ENCODE measurements at places on chromosomes 16 and 17.

DNA sequence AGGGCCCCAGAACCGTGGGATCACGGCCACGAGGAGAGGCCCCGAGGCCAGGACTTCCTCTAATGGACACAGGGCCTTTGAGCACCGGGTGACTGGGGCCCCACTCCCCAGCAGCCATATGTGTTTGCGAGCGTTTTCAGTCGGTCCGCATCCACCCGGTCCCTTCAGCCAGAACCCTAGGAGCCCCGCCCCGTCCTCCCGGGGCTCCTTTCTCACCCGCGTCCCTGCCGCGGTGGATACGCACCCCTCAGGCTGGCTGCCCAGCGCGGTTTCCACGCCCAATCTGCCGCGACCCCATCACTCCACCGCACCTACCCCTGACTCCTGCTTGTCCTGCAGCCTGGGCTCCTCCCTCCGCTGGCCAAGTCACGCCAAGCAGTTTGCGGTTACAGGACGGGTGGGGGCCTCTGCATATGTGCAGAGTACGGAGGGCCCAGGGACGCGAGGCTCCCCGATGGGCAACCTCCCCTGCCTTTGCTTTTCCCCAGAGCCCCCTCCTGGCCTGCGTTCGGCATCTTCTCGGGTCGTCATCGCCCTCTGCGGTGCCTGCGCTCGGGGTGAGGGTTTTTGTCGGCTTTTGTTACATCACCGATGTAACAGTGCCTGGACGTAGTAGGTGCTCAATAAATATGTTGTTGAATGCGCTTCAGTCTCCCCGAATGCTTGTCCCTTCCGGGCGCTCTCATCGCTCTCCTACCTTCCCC, 1.0 kb upstream of the TTYH2 start:
- DNase-seq, result no peak

DNA sequence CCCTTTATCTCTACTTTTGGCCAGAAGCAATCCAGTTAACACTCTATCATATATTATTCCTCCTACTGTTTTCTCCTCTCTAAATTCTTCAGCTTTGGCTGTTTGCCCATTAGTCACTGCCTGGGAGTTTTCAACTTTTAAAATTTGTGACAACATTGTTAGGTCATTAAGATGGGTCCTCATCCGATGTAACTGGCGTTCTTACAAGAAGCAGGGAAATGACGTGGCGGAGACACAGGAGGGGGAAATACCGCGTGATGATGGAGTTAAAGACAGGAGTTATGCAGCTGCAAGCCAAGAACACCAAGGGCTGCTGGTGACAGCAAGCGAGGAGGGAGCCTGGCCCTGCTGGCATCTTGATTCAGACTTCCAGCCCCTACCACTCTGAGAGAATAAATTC, 34.8 kb upstream of the CPHXL start:
- no peak for DNase-seq

DNA sequence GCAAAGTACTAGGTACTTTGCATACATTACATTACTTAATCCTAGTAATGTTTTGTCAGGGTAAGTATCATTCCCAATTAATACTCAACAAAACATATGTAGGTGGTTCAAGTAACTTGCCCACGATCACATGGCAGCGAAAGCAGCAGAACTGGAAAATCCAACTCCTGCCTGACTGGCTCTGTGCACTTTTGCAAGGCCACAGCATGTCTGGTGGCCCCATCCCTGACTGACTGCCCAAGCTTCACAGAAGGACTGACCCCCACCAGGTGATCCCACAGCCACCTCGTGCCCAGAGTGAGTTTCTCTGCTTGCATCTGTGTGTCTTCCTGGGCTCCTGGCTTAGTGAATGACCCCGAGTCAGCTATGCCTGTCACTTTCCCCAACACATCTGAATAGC, 11.4 kb downstream of the CNP start:
- no peak for DNase-seq

- DNase-seq, result no peak
Measured at GRCh38 chr17:50163843-50164696, 1.7 kb upstream of the SGCA start.

DNA sequence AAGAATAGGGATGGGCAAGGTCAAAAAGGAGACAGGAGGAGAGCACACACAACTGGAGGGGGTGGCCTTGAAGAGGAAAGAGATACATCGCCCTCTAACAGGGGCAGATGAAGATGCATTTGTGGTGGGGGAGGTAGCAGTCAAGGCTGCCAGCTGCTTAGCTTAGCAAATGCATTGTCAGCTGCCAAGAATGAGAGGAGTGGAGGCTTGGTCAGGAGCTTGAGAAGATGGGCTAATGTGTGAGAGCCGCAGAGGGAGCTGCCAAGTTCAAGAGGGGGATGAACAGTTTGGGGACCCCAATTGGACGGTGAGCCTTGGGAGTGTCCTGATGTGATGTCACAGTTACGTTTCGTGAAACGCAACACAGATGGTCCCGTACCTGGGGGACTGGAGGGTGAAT, 28.9 kb upstream of the GNA13 start:
- DNase-seq, result peak; percentile 48

DNA sequence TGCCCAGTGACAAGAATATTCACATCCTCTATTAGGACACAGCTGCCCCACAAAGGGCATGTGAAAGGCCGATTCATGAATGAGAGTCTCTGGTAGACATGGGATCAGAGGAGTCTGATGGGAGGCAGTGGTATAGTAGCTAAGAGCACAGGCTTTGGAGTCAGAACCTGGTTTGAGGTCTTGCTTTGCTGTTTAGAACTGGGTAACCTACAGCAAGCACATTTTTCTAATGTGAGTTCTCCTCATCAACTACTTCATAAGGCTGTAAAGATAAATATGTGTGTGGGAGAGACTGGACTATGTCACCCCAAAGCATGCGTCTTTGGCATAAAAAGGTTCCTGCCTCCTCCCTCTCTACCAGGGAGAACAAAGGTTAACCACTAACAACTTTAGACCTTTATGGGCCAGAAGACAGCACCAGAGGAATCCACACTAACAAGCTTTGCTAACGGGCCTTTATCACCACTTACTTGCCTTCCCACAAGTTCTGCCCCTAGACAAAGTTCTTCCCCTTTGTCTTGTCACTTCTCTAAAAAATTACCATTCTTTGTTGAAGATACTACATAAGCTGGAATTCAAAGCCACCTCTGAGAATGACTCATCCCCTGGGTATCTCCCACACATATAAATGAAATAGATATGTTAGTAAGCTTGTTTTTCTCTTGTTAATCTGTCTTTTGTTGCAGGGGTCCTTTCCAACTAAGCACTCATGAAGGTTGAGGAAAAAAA, 21.1 kb downstream of the CDR2 start:
- DNase-seq, result no peak

- peak; percentile 88 for DNase-seq
Measured at GRCh38 chr16:67399218-67399733, 6.0 kb upstream of the TPPP3 start.

- DNase-seq, result no peak
Measured at GRCh38 chr17:4040784-4041183, 76.5 kb upstream of the ATP2A3 start.

GRCh38 chr17:57442914-57443571, 186.7 kb downstream of the MSI2 start:
- peak; percentile 67 for DNase-seq

GRCh38 chr17:46182961-46183360, 10.3 kb downstream of the KANSL1 start:
- DNase-seq, result no peak

- no peak for DNase-seq
Measured at GRCh38 chr17:48909783-48910182, 1.6 kb downstream of the UBE2Z start.

- peak; percentile 42 for DNase-seq
Measured at GRCh38 chr17:66200685-66201092, 8.8 kb upstream of the CEP112 start.

GRCh38 chr17:50211249-50212120, 10.1 kb upstream of the COL1A1 start:
- DNase-seq, result no peak

GRCh38 chr17:67126983-67127382, 82.6 kb downstream of the CACNG1 start:
- DNase-seq, result no peak

DNA sequence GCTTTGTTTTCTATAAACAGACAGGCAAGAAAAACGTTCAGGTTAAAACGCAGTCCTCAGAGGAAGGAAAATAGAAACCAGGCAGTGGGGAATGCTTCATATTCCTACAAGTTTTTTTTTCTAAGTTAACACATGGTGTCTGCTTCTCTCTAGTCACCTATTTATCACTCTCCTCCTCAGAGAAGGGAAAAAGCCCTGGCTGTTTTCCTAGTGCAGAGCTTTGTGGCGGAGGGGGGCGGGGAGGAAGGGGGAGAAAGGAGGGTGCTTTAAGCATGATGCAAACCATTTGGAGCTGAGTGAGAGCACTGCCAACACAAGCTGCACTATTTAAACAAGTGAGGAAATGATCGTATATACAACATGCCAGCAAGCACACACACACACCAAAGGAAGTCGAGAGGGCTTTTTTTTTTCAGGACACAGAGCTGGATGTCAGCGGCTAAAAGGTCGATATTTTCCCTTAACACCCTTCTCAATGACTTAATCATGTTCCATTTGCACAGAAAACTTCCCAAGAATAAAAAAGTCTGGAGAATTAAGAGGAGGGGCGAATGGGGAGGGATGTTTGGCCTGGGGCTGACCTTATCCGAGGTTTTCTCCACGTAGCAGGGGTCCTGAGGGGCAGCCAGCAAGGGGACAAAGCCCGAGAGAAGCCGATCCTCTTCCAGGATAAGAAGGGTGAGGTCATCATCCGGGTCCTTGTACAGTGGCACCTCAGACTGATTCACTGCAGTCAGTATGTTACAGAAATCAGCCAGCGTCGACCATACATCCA, 117.4 kb downstream of the HIC1 start:
- DNase-seq, result peak; percentile 94

DNA sequence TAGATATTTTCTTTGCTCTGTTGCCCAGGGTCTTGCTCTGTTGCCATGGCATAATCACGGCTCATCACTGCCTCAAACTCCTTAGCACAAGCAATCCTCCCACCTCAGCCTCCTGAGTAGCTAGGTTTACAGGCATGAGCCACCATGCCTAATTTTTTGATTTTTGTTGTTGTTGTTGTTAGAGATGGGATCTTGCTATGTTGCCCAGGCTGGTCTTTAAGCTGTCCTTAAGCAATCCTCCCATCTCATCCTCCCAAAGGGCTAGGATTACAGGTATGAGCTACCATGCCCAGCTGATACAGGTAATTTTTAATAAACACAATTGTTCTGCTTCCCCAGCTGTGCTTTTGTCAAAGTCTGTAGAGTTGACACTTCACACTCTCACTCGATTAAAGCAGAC, 159.3 kb downstream of the PARN start:
- no peak for DNase-seq

GRCh38 chr17:49990921-49991320, 4.1 kb downstream of the DLX3 start:
- DNase-seq, result no peak

DNA sequence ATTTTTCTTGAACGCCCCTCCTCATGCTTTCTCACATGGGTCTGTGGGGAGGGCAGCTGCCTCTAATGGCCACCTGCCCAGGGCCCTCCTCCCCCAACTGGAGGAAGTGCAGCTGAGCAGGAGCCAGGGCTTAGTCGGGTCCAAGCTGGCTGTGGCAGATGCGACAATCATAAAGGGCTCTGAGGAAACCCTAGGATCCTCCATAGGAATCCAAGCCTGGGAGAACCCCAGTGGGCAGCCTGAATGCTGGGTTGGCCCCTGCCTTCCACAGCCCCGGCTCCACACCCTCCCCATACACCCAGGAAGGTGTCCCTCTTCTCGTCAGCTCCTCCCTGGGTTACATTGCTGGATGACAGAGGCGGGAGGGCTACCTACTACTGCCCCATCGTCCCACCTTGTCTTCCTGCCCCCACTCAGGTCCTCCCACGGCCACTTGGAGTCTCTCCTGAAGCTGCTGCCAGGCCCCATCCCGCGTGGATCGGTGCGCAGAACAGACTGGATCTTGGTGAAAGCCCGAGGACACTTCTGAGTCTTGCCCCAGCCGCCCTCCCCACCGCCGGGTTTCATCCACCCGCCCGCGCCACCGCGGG, 15.6 kb upstream of the CBFB start:
- DNase-seq, result peak; percentile 85

GRCh38 chr17:45284176-45285140, 22.6 kb upstream of the SPATA32 start:
- DNase-seq, result no peak

- no peak for DNase-seq
Measured at GRCh38 chr17:27354491-27355081, 60.7 kb downstream of the WSB1 start.

DNA sequence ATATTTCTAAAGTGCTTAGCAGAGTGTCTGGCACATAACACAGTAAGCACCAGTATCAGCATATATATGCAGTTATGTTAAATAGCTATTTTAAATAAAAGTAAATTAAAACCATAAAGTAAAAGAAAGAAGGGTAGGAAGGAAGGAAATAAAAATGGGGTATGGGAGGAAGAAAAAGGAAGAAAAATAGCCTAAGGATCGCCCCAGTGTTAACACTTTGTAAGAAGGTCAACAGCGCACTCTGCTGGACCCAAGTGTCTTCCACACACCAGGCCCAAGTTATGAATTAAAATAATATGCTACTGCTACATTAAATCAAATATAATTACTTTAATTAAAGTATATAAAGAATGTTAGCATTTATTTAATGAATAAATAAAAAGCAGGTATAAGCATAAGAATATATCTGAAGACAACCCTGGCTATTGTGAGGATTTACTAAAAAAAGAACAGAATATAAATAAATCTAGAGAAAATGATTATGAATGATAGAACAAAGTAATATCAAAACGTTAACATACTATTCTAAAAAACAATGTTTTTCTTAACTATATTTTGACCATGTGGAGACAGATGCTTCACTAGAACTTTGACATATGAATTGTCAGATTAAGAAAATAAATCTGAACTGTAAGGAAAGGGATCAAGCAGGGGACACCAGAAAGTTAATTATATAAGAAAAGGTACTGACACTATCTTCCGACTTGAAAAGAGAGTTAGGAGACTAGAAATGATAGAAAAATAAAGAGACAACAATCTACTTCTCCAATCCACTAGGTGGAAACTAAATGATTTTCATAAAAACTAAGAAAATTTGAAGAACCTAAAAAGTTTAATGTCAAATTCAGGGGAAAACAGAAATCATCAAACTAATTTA, 25.9 kb downstream of the BRIP1 start:
- DNase-seq, result peak; percentile 79

GRCh38 chr17:58917228-58917627, 161.6 kb downstream of the PPM1E start:
- DNase-seq, result no peak

GRCh38 chr16:5756969-5757368, 659.4 kb upstream of the EEF2KMT start:
- no peak for DNase-seq

- DNase-seq, result peak; percentile 46
Measured at GRCh38 chr17:70912716-70913485, 743.6 kb downstream of the KCNJ2 start.

GRCh38 chr17:45296833-45297124, 20.0 kb downstream of the MAP3K14 start:
- DNase-seq, result no peak

GRCh38 chr16:66563574-66564334, 2.5 kb upstream of the CMTM1 start:
- no peak for DNase-seq
